Epithelial cell of prostate (primary cell): ENCODE measurements at places on chromosomes 2 and 18.

- DNase-seq: no peak
These were observed 3.6 kb upstream of the PROM2 start for GRCh38 chr2:95270541-95271081.

DNA sequence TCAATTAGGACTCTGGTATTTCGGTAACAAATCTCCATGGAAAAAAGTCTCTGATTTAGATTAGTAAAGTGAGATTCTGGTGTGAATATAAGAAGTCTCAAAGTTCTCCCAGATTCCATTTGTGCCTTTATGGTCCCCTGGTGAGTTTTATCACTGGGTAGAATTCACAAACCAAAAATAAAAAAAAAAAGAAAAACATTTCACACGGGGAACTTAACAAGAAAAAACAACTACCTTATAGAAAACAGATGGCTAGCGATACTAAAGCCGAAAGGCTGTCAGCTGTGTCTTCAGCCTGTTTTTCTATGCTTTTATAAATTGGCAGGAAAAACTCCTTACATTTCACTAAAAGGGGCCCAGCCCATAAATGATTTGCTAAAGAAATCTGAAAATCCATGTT lies 50.6 kb downstream of the COL5A2 start:
- no peak for DNase-seq

DNA sequence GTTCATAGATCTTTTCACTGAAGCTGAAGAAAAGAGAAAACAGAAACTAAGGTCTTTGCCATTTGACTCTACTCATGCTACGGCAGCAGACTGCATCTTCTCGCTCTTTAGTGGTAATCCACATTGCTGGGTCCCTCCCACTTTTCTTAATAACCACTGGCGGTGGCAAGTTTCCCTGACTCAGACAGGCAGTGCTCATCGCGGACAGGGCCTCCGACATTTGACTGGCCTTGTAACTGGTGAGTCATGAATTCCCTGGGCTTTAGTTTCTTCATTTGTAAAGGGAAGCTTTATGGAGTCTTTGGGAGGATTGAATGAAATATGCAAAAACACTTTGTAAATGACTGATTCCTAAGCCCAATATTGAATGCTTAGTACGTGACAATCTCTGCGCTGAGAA lies 238.2 kb upstream of the RBBP8 start:
- peak; percentile 69 for DNase-seq

GRCh38 chr2:72738096-72738495 lies 87.7 kb downstream of the EXOC6B start:
- no peak for DNase-seq

DNA sequence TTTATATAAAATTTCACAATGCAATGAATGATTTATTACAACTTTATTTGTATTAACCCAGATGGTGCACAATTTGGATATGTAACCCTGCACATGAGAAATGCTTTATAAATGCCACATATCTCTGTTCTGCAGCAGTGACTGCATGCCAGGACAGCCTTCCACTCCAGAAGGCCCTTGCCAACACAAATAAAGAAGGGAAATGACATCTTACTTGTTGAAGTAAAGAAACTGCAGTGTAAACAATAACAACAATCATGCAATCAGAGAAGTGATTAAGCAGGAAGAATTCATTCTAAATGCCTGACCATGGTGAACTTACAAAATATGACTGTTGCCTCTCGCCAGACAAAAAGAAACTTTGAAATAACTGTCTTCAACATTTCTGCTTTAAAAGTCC lies 129.9 kb upstream of the CHST9 start:
- DNase-seq: peak; percentile 18

DNA sequence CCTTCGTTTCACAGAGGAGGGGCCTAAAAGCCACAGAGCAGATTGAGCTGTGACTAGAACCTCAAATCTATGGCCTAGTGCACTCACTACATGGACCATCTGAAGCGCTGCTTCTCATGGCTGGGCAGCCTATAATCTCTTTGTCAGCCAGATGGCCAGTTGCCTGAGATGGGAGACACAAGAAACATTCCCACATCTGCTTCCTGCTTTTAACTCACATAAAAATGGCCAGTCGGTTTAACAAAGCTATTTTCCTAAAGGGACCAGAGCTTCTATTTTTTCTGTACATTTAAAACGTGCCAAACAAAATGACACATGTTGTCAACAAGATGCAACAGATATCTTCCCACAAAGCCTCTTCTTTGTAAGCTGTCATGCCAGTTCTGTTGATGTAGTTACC lies 173.8 kb downstream of the GFPT1 start:
- DNase-seq: no peak

- DNase-seq: no peak
These were observed 10.2 kb downstream of the PROKR1 start for GRCh38 chr2:68653538-68653982.

DNA sequence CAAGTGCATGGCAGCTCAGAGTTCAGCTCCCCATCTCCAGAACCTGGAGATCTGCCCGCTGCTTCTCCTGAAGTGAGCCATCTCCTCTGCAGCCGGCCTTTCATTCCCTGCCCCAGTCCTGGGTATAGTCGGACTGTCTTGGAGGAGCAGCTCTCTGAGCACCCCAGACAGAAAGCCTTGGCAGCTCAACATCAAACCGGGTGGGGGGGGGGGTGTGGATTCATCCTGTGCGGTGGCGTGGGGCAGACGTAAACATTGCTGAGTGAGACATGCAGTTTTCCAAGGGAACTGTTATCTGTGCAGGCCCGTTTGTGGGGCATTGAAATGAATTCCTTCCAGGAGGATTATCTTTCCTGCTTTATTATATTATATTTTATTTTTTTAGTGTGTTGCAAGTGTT lies 125.9 kb upstream of the MYCN start:
- DNase-seq: no peak

GRCh38 chr2:26696351-26696816 lies 3.9 kb downstream of the KCNK3 start:
- DNase-seq: peak; percentile 95

DNA sequence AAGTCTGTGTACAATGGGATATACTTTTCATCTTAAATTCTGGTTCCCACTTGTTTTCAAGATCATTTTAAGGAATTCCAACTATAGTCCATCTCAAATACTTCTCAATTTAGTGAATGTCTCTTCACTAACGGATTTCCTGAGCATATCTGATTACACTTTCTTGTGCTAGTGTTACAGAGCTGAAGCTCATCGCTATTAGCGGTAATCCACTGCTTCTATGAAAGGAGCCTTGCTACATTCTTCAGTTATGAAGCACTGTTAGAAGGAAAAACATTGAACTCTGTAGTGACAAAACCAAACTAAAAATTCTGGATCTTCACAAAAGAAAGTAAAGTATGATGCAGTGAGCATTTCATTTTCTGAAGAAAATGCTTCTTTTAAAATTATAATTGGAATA lies 72.0 kb downstream of the AGPS start:
- no peak for DNase-seq

- DNase-seq: no peak
These were observed 559 bp downstream of the TMEM37 start for GRCh38 chr2:119431976-119432850.

DNA sequence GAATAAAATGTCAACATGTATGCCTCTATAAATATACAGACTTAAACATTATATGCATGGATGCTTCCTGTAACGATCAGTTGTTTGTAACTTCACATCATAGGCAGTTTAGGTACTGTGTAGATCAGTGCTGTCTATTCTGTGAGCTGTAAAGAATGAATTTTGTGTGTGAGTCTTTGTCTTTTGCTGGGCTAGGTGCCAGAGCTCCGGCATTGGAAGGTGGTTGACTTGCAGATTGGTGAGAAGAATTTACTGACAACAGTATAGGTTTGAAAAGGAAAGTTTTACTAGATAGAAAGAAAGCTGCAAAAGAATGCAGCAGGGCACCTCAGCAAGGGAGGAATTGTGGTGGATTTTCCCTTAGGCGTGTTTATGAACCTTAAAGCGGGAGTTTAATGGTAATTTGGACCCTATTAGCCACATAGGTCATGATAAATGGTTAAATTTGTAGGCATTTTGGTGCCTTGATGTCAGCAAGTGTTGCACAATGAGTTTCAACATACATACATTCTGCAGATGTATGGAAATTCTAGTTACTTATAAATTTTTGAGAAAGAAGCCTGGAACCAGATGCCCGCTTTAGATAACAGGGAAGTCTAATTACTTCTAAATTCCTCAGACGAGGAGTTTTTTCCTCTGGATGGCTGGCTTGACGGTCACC lies 6.7 kb upstream of the QPCT start:
- no peak for DNase-seq

DNA sequence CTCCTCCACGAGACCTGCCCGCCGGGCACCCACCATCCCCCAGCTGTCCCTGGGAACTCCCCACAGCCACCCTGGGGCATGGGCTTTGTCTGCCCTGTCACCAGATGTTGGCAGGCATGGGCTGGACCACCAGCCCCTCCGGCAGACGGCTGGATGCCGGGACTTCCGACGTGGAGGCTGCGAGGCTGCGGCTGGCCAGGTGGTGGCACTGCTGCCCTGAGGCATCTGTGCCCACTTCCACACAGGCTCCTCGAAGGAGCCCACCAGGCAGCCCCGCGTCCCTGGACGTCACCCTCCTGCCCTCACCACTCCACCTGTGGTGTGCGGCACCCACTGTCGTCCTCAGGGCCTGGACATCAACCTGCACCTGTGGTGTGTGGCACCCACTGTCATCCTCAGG lies 319.9 kb upstream of the SALL3 start:
- no peak for DNase-seq

- DNase-seq: no peak
These were observed 54.3 kb upstream of the COL3A1 start for GRCh38 chr2:188919824-188920223.

- no peak for DNase-seq
These were observed 1642.6 kb upstream of the CELF4 start for GRCh38 chr18:39208190-39208589.

DNA sequence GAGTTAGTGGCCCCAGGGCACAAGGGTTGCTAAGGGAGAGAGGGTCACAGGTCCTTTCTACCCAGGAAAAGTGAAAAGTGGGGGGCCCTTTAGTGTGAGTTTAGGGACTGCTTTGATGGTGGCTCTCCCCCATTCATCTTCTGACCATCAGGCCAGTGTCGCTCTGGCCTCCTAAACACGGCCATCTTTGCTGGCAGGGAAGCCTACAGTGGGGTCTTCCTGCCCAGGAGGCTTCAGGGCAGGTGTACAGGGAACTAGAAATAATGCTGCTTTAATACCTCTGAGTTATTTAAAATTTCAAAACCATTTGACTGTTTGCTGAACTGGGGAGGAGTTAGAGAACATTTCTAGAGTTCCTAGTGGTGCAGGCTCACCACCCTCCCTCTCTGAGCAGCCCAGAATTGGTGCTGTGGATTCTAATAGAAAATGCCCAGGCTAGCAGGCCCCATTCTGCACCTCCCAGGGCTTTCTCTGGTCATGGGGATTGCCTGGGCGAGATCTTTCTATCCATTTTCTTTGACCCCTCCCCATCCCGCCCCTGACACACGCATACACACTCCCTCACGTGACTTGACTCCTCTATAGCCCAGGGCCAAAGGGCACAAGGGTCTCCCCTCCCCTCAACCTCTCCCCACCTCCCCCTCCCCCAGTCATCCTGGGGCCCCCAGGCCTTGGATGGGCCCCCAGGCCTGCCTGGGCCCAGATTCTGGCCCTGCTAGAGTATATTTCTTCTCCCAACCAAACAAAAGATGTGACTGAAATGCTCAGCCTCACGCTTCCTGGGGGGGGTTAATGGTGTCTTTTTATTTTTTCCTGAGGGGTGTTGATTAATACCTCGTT lies 3.1 kb downstream of the PKDCC start:
- DNase-seq: no peak

DNA sequence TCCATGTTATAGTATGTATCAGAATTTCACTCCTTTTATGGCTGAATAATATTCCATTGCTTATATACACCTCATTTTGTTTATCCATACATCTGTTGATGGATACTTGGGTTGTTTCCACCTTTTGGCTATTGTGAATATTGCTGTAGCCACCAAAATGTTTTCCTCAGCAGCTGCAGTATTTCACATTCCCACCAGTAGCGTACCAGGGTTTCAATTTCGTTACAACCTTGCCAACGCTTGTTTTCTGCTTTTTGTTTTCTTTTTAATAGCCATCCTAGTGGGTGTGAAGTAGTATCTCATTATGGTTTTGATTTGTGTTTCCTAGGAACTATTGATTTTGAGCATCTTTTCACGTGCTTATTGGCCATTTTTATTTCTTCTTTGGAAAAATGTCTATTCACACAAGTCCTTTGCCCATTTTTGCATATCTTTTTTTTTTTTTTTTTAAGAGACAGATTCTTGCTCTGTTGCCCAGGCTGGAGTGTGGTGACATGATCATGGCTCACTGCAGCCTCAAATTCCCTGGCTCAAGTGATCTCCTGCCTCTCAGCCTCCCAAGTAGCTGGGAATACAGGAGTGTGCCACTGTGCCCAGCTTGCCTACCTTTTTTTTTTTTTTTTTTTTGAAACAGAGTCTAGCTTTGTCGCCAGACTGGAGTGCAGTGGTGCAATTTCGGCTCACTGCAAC lies 14.2 kb downstream of the UBXN2A start:
- DNase-seq: no peak

DNA sequence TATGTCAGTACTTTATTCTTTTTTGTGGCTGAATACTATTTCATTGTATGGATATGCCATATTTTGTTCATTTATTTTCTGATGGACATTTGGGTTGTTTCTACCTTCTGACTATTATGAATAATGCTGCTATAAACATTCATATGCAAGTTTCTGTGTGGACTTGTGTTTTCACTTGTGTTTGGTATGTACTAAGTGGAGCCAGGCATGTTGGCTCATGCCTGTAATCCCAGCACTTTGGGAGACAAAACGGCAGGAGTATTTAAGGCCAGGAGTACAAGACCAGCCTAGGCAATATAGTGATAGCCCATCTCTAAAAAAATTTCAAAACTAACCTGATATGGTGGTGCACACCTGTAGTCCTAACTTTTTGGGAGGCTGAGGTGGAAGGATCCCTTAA lies 23.3 kb downstream of the MARCHF7 start:
- peak; percentile 67 for DNase-seq

- no peak for DNase-seq
These were observed 2.2 kb downstream of the CAVIN2 start for GRCh38 chr2:191844706-191845105.

- no peak for DNase-seq
These were observed 75.6 kb upstream of the ETAA1 start for GRCh38 chr2:67321588-67321903.

DNA sequence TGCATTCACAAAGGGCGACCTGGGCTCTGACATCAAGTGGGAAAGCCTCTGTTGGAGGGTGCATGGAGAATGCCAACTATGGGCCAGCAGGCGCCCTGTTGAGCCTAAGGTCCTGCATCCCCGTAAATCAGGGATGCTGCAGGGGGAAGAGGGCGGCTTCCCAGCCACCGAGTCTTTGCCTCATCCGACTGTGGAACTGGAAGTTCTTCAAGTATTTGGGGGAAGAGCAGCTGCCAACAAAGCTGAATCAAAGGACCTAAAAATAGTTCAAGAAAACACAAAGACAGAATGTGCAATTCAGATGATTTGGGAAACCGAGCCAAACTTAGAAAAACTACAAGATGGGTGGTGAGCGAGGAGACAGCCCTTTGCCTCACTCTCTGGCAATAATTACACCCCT lies 281.1 kb upstream of the MGAT5 start:
- no peak for DNase-seq
